NCI-H226 (cell line): ENCODE measurements at places on chromosomes 12 and 14.

- DNase-seq: no peak
Observed at GRCh38 chr14:88597038-88597437, 34.2 kb downstream of the ZC3H14 start.

DNA sequence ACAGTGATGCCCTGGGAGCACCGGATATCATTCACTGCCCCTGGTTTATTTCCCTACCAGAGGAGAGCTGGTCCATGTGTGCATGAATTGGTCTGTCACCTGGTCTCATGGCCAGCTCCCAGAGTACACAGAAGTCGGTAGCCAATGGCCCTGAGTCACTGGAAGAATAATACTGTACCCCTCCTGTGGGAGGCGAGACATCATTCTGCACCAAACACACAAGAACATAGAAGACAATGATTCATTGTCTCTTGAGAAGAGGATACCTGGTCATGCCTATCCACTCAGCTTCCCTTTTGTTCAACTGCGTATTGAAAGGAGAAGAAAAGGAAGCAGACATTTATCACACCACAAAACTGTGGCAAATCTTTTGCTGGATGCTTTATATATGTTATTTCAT, 216.2 kb downstream of the DPF3 start:
- DNase-seq: no peak

- no peak for DNase-seq
Observed at GRCh38 chr12:56034586-56035332, 7.0 kb upstream of the RPS26 start.

DNA sequence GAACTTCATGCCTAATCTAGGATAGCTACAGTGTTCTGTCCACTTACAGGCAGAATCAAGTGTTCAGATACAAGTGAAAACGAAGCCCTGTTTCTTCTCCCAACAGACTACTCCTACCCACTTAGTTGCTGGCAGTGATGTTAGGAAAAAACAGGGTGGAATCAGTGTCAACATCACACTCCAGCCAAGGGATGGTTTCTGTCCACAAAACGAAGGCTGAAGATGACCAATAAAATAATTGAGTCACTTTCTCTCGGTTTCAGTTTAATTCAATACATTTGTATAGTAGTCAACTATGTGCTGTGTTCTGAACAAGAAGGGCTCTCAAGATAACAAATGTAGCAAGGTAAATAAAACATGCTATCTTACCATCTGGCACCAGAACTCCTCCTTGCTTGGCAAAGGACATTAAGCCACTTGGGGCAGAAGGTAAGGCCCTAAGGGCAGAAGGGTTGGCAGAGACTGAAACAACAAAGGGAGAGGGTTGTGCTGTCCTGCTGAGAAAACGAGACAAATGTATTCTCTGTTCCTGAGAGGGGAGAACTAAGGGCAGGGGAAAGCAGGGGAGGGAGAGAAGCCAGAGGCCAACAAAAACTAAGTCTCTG, 393.6 kb downstream of the DPF3 start:
- DNase-seq: no peak

DNA sequence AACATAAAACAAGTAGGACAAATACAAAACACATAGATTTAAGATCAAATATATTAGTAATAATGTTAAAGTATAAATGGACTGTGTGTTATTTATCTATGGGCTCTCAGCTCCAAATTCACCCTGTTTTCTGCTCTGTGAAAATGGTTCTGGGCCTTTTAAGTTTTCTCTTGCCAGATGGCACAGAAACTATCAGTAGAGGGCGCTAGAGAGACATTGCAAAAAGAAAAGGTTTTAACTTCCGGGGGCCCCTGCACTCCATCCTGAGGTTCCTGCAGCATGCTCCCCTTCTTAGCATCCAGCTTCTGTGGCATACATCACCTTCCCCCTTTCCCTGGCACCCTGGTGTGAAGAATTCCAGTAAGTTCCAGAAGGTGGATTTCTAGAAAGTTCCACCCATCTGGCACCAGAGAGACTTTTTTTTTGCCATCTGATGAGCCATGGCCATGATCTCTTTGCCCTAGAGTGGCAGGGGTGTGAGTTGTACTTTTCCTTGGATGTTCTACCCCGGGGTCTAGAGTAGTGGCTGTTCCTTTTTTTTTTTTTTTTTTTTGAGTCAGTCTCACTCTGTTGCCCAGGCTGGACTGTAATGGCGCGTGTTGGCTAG, 29.3 kb downstream of the ZCRB1 start:
- DNase-seq: no peak

DNA sequence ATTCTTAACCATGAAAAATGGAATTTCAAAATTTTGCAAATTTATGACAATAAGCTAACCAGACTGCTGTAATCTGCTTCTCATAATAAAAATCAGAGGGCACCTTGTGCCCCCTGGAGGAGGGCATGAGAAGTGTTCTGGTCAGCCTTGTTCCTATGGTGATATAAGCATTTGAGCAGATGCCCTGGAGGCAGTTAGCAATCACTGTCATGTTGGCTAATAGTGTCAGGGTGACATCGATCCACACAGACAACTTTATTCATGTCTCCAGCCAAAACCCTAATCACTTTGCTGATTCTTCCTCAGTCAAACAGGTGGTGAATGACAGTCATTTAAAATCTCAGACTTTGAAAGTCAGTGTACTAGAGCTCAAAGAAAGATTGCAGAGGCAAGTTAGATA, 943.0 kb downstream of the GALC start:
- DNase-seq: no peak

- DNase-seq: no peak
Observed at GRCh38 chr14:89184952-89185351, 232.1 kb downstream of the FOXN3 start.

GRCh38 chr12:26058818-26059217, 66.0 kb downstream of the BHLHE41 start:
- DNase-seq: peak; percentile 59

DNA sequence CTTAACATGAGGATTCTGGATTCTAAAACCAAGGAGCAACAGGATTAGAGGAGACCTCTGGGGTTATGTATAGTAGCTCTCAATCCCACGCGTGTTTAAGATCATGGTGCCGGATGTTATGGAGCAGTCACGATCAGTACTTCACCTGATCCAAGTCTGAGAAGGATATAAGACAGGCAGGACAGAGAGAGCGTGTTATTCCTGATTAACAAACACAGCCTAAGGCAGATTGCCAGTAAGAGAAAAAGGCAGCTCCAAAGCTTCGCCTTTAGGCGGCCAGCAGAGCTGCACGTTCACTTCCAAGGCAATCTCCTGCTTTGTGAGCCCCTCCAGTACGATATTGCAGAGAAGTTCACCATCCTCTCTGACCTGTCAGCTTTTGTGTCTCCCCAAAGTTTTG, 5.5 kb downstream of the SETD3 start:
- no peak for DNase-seq

GRCh38 chr12:82862069-82862841, 175.5 kb downstream of the TMTC2 start:
- no peak for DNase-seq
